SK-N-MC (cell line): ENCODE measurements at places on chromosomes 3 and 15.

DNA sequence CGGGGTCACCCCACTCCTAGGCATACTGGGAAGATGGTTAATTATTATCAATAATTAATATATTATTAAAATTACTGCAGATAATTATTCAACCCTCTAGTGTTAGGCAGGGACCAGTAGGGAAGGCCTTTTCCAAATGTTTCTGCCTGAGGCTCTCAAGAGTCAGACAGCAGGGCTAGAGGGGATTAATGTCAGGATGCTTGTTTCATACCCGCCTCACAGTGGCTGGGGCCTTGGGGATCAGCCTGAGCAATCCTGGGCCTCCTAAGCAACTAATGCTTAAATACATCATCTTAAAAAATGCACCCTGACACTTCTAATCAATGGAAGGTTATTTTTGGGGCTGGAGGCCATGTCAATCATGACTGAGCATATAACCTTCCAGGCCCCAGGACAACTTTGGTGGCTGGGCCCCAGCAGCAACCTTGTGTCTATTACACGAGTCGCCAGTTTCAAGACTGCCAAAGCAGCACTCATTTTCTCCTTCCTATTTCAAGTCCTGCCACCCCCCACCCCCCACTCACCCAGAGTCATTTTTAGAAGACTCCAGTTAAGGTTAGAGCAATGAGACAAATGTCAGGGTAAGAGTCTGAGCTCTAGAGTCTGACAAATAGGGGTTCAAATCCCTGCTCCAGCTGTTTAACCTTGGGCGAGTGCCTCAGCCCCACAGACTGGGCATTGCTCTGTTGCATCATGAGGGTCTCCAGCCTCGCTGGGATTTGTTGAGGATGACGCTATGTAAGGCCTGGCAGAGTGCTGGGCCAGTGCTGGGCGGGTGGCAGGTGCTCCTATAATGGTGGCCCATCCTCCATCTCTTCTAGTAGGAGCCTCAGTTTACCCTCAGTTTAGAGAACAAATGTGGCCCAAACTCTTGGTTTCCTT is 6.1 kb downstream of the AMOTL2 start:
- no peak for DNase-seq

DNA sequence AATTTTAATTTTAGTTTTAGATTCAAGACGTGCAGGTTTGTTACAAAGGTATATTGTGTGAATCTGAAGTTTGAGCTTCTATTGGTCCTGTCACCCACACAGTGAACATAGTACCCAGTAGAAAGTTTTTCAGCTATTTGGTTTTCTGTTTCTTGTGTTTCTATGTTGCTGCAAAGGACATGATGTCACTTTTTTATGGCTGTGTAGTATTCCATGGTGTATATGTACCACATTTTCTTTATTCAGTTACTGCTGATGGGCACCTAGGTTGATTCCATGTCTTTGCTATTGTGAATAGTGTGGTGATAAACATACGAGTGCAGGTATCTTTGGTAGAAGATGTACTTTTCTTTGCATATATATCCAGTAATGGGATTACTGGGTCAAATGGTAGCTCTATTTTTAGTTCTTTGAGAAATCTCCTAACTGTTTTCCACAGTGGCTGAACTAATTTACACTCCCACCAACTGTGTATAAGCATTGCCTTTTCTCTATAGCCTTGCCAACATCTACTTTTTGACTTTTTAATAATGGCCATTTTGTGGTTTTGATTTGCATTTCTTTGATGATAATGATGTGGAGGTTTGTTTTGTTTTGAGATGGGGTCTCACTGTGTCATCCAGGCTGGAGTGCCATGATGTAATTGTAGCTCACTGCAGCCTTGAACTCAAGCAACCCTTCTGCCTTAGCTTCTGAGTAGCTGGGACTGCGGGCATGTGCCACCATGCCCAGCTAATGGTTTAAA is 43.9 kb downstream of the LIMD1 start:
- DNase-seq = no peak

DNA sequence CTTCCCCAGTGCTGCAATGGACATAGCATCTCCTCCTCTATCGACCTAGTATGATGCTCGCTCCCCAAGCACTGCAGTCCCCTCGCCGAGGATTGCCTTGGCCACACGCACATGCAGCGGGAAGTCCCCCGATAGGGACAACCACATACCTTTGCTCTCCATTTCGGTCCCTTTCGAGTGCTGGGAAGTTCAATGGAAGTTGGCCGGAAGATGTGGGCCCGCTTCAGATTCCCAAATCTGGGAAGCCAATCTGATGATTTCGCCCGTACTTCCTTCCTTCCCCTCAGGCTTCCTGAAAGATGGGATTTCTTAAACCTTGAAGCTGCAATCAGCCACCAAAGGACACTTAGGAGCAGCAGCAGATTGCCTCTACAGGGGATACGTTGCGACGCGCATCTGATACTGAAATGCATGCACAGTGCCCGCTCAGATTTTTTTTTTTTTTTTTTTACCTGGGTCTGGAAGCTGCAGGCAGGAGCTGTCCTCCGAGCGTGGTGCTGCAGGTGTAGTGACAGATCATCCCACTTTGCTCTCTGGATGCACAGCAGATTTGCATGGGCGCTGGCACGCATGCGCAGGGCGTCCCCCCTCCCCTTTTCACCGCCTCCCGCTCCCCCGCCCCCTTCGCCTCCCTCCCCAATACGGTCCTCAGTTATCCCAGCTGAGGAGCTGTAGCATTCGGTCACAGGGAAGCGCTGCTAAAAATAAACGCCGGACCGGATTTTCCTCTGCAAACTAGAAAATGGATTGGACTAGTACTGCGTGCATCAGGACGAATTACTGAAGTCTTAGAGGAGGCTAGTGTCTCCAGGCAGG is at the start of gene FGF12:
Gene FGF12 (minus strand): TSS at position 510 of the 816 bp plus-strand sequence.
- DNase-seq = peak; percentile 12

DNA sequence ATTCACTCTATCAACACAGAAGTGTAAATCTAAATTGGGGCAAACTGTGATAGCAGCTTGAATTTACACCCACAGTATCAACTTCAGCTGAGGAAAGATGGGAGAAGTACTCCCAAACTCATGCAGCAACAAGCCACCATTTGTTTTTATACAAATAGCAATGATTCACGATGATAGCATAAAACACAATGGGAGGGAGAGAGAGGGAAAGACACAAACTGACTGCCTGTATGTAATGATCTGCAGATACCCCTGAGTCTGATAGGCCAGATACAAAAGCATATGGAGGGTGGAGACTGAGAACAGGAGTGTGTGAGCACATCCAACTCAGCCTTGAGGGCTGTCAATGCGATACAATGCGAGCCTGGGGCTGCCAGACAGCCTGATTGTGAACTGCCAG is 79.2 kb downstream of the CNTN3 start:
- DNase-seq = no peak

- no peak for DNase-seq
Observed at GRCh38 chr3:24197809-24198208, 252.7 kb downstream of the NR1D2 start.

DNA sequence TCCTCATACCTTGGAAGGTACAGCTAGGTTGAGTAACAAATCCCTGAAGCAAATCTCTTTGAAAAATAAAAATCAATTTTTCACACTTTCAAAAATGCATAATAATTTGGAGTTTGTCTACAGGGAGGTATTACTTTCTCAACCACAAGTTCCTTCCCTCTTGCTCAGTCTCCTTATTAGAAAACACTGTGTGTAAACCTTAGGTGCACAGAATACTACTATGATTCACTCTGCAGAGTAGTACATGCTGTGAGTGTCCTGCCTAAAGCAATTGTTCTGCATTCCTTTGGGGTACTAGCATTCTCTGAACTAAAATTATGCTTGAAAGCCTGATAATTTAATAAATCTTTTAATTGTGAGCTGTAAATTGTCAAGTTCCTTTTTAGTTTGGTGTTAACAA is 115.9 kb upstream of the EPHA3 start:
- no peak for DNase-seq

DNA sequence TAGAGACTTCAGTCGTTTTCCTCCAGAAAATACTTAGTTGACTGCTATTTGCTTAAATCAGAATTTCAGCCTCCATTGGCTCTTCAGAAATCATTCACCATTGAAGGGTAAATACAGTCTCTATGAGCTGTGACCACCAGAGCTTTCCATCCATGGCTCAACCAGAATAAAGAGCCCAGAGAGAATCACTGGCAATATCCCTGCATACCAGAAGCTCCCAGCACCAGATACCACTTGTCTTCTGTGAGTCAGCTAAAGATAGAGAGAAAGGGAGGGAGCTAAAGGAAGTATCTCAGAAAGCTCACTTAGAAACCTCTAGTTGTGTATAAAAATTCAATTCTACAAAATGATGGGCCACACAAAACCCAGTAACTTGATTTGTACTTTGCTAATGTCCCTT is 115.2 kb upstream of the TMCO5A start:
- DNase-seq = no peak

GRCh38 chr3:81434161-81434560 is 327.3 kb downstream of the GBE1 start:
- no peak for DNase-seq

DNA sequence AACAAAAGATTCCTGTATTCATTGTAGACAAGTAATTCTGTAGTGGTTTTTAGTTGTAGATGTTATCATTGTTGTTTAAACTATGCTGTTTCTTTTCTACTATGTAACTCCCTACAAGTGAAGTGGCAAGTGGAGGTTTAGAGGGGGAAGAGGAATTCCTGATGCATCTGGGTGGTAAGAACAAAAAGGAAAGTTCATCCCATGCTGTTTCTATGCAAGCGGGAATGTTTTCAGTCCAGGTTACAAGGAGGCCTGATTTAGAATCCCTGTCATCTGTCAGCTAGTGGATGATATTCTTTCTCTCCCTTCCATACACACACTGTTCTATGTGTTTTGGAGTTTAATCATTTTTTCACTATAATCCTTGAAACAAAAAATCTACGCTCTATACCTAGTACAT is 67.4 kb downstream of the IMPG2 start:
- no peak for DNase-seq

GRCh38 chr3:108200578-108200977 is 21.6 kb downstream of the IFT57 start:
- DNase-seq = no peak

DNA sequence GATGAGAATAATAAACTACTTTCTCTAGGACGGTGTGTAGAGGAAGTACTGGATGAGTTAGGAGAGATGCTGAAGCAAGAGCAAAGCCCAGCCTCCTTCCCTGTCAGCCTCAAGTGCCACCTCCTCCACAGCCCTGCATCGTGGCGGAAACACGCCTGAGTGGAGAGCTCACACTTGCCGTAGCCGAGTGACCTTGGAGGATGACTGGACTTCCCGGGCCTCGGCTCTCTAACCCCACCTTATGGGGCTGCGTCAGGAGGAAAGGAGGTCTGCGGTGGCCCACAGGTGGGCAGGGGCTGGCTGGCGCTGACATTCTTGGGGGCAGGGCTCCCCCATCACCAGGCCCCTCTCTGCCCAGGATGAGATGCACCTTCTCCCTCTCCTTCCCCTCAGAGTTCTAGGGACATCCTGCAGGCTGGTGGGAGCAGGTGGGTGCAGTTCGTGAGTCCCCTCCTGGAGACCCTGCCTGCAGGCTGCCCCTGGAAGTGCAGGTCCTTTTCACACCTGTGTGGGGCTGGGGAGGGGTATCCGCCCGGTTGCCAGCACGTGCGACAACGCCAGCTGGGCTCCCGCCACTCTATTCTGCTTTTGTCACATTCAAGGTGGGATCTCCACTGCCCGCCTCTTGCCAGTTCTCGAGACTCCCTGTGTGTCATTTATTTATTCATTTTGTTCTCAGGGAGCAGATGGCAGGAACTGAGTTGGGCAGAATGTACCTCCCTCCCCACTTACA is 175.2 kb downstream of the MEGF11 start:
- DNase-seq = no peak

DNA sequence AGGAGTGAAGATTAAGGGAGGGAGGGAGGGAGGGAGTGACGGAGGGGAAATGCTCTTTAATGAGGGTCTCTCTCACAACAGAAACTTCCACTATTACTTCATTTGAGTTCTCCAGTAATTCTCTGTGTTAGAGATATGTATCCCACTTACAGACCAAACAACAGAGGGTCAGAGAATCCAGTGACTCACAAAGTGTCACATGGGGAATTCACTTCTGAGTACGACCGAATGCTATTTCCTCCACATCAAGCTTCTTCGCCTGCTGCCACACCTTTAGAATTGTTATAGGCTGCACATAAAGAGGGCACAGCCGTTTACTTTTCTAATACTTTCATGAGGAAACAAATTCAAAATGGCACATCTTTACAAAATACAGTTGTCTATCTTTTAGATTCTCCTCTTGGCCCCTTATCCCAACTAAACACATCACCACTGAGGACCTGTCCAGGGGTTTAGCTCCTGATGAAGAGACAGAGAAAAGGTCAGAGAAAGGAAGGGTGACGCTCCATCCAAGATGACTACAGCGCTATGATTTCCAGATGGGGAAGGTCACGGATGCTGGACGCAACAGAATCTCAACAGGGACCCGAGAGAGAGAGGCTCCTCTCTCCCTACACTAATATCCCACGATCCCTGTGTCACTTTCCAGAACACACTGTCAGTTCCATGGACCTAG is 119.0 kb downstream of the XXYLT1 start:
- DNase-seq = no peak

GRCh38 chr3:88810455-88810854 is 297.0 kb upstream of the EPHA3 start:
- no peak for DNase-seq
